ENCODE measurements at places on chromosomes 4 and X.
A peak's percentile ranks its signal among the peaks of the same experiment; 100 is the strongest.

DNA sequence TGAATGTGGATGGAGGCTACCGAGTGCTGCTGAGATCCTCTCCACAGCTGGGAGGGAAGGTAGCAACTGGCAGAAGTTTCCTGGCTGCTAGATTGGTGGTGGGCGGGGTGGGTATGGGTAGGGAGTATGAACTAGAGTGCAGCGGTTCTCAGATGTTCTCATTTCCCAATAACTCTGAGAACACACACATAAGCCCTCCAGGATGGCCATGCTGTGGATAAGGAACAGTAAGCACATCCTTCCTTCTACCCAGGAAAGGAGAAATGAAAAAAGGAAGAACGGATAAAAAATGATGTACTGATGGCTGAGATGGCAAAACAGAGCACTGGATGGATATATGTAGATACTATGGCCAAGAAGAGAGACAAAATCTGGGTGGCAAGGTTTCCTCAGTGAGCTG, 116.0 kb downstream of the ZNF827 start:
- no peak for DNase-seq

- no peak for DNase-seq
These were observed 62.9 kb downstream of the RHOXF2B start for GRCh38 chrX:120014354-120015130.

- DNase-seq, result peak; percentile 43
These were observed 42.5 kb upstream of the C1GALT1C1 start for GRCh38 chrX:120672389-120672788.

DNA sequence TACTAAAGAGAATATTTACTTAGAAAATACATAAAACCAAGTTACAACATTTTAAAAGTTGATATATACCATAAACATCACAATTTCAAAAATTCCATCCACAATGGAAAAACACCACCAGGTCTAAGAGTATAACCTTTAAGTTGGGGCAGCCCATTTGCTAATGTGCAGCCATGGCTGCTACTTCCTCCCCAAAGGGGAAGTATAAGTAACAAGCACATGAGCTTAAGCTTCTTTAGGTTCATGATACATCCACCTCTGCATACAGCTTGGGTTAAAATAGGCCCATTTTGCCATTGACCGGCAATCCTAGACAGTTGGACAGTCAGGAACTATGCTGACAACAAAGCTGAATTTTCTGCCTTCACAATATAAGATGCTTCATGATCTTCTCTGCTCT, 16.6 kb upstream of the GASK1B start:
- DNase-seq, result no peak

GRCh38 chr4:143443728-143444127, 69.8 kb upstream of the SMARCA5 start:
- DNase-seq, result no peak

DNA sequence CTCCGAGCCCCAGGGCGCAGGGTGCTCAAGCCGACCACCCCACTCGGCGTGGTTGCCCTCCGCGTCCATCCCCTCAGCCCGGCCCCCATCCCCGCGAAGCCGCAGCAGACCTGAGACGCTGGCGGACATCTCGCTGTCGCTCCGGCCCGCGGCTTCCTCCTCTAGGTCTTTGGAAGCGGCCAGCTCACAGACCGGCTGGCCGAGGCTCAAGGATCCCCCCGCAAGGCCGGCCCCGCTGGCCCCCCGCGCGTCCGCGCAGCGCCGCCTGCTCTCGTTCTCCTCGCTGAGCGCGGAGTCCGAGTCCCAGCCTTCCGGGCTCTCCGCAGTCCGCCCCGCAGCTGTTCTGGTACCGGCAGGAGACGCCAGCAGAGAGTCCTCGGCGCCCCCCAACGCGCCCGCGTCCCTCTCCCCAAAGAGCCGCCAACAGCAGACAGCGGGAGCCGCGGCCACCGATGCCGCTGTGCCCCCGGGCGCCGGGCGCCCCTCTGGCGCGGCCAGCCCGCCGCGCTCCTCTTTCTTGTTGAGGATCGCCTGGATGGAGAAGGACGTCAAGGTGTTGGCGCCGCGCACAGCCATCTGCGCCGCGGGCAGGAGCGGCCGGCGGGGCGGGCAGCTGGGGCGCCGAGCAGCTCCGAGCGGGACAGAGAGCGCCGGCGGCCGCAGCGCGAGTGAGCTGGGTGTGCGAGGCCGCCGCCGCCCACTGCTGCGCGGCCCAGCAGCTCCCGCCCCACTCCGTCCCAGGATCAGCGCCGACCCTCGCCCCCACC, at the start of gene NKX3-2:
TSS of gene NKX3-2 (minus strand) at position 670 of the 767 bp plus-strand sequence. CDS start at position 576, 94 bp downstream.
- DNase-seq, result no peak

DNA sequence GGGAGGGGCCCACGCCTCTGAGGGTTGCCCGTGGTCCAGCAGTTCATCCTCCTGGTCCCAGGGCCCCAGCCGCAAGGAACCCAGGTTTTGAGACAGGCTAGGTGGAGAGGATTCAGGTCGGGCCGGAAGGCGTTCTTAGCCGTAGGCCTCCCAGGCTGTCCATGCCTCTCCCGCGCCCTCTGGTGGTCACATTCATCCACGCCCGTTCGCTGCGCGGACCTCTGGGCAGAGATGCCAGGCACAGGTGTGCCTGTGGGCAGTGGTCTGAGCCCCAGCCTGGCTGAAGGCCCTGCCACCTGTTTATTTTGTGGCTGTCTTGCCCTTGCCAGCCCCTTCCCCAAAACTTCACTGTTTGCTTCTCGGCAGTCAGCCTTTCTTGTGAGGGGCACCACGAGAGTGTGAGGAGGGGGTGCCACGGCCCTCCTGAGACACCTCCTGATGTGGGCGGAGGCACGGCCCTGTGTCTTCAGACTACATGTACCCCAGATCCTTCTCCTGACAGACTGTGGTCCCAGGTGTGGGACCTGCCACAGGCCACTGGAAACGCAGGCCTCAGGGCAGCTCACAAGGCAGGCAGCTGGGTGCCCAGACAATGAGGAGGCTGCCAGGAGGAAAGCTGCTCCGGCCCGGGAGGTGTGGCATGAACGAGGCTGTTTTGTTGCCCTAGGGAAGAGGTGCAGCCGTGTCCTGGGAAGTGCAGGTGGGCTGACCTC, 5.0 kb downstream of the UVSSA start:
- DNase-seq, result peak; percentile 68

DNA sequence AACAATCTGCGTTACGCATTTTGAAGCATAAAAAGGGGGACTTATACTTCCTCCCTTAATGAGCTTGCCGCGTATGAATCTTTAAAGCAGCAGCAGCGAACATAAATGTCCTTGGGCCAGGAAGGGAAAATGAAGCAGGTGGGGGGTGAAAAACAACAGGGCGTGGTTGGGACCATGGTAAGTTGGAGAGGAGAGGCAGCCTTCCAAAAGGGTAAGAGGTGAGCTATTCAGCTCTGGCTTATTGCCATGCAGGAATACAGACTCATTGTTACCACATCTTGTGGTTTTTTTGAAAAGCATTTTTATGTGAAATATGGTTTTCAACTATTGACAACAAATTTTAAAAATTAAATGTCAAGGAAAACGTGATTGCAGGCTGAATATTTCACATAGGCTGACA, 710.7 kb upstream of the FAM241A start:
- DNase-seq, result peak; percentile 10

GRCh38 chr4:171650543-171650942, 162.7 kb upstream of the GALNTL6 start:
- DNase-seq, result no peak

GRCh38 chrX:100606753-100607152, 22.0 kb downstream of the TNMD start:
- no peak for DNase-seq

DNA sequence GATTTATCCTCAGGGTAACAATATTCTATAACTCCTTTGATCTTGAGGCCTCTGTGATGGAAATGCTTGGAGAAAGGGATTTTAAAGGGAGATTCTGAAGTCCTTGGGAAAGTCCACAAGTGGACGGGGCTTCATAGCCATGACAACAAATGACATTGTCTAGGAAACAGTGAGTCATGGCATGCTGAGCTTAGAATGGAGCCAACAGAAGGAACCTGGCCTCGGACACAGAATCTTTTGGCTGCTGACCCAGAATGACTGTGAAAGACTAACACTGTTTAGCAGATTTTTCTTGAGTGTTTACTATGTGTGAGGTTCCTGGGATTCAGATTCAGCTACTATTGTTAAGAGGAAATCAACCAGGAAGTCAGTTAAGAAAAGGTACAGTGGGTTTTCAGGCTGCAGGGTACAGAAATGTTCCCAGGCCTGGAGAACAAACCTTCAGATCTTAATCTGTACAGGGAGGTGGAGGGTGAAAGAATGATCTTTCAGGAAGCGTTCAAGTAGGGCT, 18.1 kb upstream of the CXCL2 start:
- DNase-seq, result peak; percentile 89

DNA sequence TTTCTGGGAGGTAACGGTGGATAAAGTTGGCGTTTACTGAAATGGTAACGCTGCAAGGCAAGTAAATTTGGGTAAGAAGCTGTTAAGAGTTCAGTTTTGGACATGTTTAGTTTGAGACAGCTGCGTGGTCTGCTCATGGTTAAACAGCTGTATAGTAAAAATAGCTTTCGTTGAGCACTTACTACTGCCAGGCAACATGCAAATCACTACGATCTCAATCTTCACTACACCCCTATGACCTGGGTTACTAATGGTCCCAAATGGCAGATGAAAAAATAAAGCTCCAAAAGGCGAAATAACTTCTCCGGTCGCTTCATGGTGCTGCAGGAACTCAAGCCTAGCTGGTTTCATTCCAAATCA, 22.2 kb downstream of the FABP2 start:
- no peak for DNase-seq

- peak; percentile 33 for DNase-seq
These were observed 10.5 kb downstream of the SORBS2 start for GRCh38 chr4:185801471-185801870.

- DNase-seq, result no peak
These were observed 46.9 kb upstream of the INPP4B start for GRCh38 chr4:142893012-142893411.

DNA sequence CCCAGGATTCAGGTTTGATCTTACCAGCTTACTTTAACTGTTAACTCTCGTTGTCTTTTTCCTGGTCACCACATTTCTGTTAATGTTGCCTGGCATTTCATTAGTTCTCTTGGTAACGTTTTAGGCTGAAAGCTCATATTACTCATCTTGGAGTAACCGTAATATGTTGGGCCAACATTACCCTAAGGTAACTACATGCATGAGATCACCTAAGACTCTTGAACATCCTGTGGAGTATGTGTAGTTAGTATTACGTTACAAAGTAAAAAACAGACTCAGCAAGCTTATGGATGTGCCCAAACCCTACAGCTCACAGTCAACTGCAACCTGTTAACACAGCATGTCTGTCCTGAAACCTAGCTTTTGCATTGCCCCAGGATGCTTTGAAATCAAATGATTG, 203.3 kb upstream of the HS3ST1 start:
- no peak for DNase-seq

DNA sequence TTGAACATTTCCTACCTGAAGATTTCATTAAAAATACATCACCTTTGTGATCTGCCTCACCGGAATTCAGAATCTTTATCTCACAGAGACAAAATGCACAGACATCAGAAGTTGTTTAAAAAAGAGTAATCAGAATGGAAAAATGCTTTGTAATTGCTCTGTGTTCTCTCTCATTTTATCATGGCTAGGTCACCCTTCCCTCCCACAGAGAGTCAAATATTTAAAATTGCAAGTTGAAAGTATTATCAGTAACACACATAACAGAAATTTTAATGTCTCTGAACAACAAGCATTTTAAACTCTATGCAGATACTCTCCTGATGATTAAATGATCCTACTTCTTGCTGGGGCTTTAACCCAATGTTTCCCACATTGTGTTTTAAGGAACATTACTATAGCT, 362.0 kb downstream of the CBLL2 start:
- DNase-seq, result peak; percentile 66

- peak; percentile 37 for DNase-seq
These were observed 45.7 kb downstream of the TRIM61 start for GRCh38 chr4:164931551-164932324.

DNA sequence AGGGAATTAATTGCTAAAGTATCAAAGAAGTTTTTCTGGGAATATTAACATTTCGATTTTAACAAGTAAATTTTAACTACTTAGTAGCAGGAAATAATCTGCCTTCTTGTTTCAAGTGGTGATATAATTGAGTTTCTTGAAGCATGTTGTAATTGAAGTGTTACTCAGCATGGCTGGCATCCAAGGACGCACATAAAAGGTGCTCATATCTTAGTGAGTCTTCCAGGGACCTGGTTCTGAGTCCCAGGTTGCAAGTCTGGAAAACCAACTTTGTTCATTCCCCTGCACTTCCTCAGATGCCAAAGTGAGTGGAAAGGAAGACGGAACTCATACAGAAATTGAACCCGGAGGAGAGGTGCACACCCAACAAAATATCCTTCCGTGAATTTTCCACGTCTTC, 399.6 kb downstream of the NLGN4X start:
- DNase-seq, result no peak

DNA sequence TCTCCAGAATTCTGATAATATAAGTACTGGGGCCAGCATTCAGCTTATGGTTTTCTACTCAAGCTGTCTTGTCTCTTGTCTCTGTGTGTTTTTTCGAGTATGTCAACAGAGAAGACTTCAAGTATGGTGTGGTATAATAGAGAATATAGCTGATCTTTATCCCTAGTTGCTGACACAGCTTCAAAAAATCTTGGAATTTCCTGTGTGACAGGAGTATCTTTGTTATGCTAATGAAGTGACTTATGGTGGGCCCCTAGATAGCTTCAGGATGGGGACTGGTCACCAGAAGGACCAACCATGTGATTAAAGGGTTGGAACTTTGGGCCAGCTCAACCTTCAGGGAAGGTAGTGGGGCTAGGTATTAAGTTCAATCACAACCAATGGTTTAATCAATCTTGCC, 2.9 kb downstream of the GPRASP3 start:
- no peak for DNase-seq

GRCh38 chr4:21765810-21766407, 182.7 kb downstream of the KCNIP4 start:
- peak; percentile 37 for DNase-seq

DNA sequence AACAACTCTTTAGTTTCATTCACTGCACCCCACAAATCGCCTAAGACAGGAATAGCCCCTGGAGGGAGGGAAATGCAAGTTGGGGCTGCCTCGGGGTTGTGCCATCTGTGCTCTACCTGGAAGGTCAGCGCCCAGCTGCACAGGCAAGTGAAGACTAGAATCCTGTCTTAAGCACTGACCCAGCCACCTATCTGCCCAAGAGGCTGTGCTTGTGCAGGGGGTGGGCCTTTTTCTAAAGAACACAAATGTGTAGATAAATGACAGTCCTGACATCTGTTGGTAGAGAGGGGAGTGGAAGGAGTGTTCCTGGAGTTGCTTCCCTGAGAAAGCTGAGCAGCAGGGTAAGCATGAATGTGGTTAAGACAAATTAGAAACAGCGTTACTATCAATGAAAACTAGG, 15.7 kb downstream of the ZNF518B start:
- DNase-seq, result no peak

GRCh38 chr4:87849612-87850011, 16.8 kb downstream of the MEPE start:
- DNase-seq, result no peak

GRCh38 chr4:158597879-158598596, 73.6 kb downstream of the C4orf46 start:
- no peak for DNase-seq

GRCh38 chr4:16663307-16663706, 235.1 kb downstream of the LDB2 start:
- DNase-seq, result no peak

DNA sequence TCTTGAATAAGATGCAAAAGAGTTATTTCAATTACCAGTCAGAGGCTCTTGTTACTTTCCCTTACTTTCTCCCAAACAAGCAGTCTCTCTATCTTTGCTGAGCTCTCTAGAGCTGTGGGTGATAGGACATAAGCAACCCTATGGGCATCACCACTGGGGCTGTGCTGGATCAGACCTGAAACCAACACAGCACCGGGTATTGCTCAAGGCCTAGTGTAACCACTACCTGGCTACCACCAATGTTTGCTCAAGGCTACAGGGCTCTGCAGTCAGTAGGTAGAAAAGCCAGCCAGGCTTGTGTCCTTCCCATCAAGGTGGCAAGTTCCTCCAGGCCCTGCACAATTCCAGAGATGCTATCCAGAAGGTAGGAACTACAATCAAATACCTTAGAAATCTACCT, 35.3 kb upstream of the AGTR2 start:
- no peak for DNase-seq
